Activated CD4-positive, alpha-beta T cell treated with anti-CD3 and anti-CD28 coated beads for 36 hours (primary cell): ENCODE measurements at places on chromosomes 1 and 21.
A peak's percentile ranks its signal among the peaks of the same experiment; 100 is the strongest.

DNA sequence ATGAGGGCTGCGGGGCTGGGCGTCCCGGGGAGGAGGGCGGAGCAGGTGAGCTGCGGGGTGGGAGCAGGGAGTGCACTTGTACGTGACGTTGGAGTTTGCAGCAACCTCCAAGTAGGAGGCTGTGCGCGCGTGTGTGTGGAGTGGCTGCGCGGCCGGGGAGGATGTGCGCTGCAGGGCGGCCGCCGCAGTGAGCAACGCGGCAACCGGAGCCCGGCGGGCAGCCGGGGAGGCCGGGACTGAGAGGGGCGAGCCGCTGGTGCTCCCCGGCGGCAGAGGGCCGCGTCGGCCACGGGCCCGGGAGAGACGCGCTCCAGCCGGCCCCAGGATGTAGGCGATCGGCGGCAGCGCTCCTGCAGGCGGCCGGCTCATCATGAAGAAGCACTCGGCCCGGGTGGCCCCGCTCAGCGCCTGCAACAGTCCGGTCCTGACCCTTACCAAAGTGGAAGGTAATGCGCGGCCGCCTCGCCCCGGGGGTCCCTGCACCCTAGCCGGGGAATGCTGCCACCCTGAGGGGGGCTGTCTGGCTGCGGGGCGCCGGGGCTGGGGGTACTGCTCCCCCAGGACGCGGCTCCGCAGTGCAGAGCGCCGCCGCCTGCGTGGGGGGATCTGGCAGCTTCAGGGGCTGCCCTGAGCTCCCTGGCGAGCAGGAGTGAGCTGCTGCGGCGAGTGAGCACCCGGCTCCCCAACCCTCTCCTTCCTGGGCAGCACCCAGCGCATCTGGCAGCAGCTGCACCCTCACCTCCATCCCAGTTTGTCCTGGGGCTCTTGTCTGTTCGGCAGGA lies 158.9 kb upstream of the COA6 start:
- DNase-seq = peak; percentile 61

DNA sequence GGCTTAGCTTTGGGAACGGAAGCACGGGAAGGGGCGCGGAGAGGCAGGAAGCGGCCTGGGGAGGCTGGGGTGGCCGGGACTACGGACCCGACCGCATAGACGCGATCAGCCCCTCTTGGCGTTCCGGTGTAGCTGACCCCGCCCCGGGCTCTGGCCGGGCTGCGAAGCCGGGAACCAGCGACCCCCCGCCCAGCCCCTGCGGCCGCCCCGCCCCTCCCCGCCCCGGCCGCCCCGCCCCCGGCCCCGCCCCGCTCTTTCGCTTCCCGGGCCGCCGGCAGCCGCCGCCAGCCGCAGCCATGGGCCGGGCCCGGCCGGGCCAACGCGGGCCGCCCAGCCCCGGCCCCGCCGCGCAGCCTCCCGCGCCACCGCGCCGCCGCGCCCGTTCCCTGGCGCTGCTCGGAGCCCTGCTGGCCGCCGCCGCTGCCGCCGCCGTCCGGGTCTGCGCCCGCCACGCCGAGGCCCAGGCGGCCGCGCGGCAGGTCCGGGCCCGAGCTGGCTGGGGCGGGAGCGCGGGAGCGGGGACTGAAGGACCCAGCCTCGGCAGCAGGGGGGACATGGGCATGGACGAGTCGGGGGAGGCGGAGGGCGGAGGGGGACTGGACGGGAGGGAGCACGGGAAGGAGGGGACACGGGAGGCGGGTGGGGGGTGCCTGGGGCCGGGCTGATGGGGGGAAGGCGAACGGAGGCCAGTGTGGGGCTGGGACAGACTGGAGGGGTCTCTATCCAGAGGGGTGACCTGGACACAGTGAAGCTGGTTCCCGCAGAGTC lies at the start of gene SELENON:
Gene SELENON (plus strand): TSS at position 259 of the 768 bp plus-strand sequence. CDS start 38 bp downstream, at position 297.
- DNase-seq = peak; percentile 45

GRCh38 chr1:230469271-230469670 lies 43.1 kb upstream of the PGBD5 start:
- no peak for DNase-seq

DNA sequence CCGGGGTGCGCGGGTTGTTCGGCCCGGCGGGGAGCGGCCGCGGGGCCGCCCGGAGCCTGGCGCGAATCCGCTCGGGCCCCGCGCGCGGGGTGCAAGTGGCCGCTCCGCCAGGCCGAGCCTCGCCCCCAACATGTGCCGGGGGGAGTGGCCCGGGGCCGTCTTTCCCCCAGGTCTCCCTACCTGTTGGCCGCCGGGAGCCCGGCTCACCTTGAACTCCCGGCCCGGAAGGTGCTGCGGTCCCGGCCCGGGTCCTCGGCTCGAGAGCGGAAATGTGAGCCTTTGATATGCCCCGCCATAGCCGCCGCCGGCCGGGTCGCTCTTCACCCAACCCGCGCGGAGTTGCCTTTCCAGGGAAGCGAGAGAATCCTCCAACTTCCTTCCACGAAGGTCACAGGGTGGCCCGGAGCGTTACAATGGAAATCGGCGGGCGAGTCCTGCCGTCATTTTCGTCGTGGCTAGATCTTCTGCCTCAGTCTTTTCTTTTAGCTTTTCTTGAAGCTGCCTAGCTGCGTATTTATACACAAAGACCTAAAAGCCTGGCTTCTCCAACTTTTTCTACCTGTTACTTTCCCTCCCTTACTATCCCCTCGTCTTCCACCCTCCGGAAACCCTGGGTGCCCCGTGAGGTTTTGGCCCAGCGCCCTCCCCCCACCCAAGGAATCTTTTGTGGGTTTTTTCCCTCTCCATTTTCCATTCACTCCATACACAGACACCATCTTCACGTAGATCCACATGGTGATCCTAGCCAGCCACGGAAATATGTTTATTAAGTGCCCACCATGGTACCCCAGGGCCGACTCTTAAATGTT lies 867 bp downstream of the PTGFRN start:
- peak; percentile 64 for DNase-seq
